Frontal cortex (tissue), 4 donors: ENCODE measurements at places on chromosomes 16 and 17. TPM values are rescaled to one million over a fixed set of nuclear protein-coding genes. Genes with fewer than 3 reads are reported as not detected.

DNA sequence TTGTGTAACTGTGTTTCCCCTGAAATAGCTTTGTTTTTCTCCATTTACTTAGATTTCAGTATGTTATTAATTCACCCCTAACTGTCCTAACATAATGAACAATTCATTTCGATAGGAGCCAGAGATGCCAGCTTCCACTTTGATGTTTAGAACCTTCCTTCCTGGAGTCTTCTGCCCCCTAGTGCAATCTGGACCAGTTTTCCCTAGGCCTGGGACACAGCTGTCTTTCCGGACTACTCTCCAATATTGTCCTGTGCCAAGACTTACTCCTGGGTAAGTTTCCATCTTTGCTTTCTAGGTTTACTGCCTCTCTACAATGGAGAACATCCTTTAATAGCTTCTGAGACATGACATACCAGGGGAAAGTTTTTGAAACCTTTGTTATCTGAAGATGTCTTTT lies 12.8 kb downstream of the RECQL5 start:
- DNase-seq: no peak

The ABCA9 gene
- 5.7 TPM for total RNA-seq

- DNase-seq: no peak
These were observed 78.6 kb downstream of the YPEL2 start for GRCh38 chr17:59410049-59410437.

The EXOC7 gene
- 112 TPM for total RNA-seq

- no peak for DNase-seq
These were observed 4.8 kb downstream of the XYLT2 start for GRCh38 chr17:50350733-50351132.

The SDR42E1 gene
- 0.41 TPM for total RNA-seq

DNA sequence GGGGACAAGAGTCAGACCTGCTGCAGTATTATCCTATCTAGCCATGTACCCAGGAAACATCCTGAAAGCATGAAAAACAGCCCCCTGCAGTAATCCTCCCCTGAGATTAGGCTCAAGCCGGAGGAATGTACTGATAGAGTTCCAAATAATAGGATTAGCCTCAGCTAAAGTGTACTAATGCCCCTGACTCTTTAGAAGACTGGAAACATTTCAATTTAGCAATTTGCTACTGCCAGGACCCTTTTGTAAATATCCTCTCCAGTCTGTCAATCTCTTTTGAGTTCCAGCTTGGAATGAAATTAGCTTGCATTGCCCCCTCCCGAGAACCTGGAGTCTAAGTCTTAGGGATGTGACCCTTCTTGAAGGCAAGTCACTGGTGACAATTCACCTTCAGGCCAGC lies 110.8 kb upstream of the DNAH9 start:
- no peak for DNase-seq
